ENCODE measurements at places on chromosomes 11 and 22. TPM values are rescaled to one million over a fixed set of nuclear protein-coding genes. Genes with fewer than 3 reads are reported as not detected.

The BATF2 gene
- polyA plus RNA-seq = 3.5 TPM

The CRYBB2 gene
- 0.59 TPM for polyA plus RNA-seq

The LGR4 gene
- 155 TPM for polyA plus RNA-seq

The SMC1B gene
- 0.21 TPM for polyA plus RNA-seq

The MOGAT2 gene
- polyA plus RNA-seq = 0.64 TPM

The C1QTNF5 gene
- 24.7 TPM for polyA plus RNA-seq

The RAB3IL1 gene
- 20.1 TPM for polyA plus RNA-seq

The OTOG gene
- polyA plus RNA-seq = 0.25 TPM

The MS4A3 gene
- 0.64 TPM for polyA plus RNA-seq

The BARX2 gene
- polyA plus RNA-seq = 1.2 TPM

The RAC2 gene
- 7.3 TPM for polyA plus RNA-seq

The PNPLA3 gene
- polyA plus RNA-seq = 1.7 TPM

The PGA5 gene
- polyA plus RNA-seq = 0.18 TPM

The SRRD gene
- 37.5 TPM for polyA plus RNA-seq

Measured in right renal pelvis (tissue), 4 donors.